ENCODE measurements at places on chromosomes 12 and 14.

DNA sequence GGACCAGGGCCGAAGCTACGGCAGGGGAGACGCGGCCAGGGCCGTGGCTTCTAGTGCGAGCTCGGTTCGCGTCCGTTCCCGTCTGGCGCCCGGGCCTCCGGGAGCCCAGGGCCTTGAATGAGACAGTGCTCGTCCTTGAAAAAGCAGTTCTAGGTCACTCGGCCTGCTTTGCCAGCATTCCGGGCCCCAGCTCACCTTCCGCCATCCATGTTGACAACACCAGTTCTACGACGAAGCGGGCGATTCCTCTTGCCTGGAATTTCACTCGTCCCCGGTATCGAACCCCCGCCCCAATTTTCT is 4.5 kb downstream of the OR10AD1 start:
- peak; percentile 30 for DNase-seq

DNA sequence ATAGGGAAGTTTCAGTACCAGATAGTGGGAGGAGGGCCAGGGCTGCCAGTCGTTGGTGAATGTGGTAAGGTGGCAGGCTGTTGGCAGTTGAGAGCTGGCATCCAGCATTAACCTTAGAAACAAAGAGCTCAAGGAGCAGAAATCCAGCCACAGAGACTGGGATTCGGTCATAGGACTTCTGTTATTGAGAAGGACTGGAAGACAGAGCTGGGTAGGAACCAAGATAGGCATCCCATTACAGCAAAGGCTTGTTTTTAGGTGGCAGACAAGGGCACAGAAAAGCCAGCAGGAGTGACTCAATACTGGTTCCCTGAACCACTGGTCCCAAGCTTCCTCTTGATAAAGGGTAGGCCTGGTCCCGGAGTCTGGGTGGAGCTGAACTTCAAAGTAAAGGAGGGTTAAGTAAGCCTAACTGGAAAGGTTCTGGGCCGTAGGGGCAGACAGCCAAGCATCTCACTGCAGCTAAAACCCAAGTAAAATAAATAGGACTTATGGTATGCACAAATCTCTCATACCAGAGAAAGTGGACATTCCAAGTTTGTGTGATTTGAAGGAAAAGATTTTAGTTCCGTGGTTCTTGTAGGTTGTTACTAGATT is 147.9 kb downstream of the ETV6 start:
- no peak for DNase-seq

GRCh38 chr14:67417633-67418032 is 5.7 kb upstream of the PLEK2 start:
- DNase-seq: no peak

DNA sequence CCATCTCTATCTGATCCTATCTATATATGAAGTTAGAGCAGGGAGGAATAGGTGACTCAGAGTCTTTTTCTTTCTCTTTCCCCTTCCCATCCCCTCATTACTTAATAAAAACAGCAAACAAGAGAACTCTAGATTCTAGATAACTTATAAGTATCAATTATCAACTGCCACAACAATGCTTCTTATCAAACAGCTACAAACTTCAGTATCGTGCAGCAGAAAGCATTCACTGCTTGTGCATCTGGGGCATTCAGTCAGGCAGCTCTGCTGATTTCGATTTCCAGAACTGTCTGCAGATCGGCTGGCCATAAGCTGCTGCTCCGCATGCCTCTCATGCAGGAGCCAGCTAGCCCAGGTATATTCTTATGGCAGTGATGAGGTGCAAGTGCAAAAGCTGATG is 19.4 kb downstream of the A2ML1 start:
- DNase-seq: no peak

DNA sequence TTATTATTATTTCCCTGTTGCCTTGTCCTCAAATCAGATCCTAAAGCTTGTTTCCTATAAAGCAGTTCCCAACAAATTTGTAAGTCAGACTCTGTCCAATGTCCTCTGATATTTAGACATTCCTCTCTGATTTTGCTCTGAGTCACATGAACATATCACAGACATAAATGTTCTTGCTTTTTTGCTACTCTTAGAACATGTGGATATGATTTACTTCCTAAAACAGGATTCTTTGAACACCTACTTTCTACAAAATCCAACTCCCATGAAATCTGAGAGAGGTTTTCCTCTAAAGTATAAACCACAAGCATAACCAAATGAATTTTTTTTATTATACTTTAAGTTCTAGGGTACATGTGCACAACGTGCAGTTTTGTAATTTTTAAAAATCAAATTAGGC is 181.3 kb upstream of the SLC38A2 start:
- no peak for DNase-seq
